ENCODE measurements at places on chromosomes 4 and X. TPM values are rescaled to one million over a fixed set of nuclear protein-coding genes. Genes with fewer than 3 reads are reported as not detected.

DNA sequence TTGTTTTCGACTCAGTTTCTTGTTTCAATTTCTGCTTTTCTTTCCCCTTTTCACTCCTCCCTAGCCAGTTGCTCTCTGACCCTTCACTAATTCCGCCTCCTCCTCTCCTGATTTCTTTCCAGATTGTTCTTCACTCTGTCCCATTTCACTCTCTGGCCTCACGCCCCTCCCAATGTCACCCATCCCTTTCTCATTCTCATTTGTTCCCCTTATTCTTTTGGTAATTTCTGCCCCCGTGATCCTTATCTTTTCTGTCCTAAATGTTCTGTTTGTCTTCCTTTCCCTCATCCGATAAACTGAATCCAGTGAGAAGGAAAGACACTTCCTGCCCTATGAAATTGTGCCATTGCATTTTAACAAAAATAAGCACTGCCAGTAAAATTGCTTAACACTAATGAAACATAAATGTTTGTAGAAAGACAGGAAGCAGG is 94.5 kb upstream of the RASGEF1B start:
- no peak for DNase-seq

- DNase-seq: no peak
These were observed 13.0 kb downstream of the CXCL13 start for GRCh38 chr4:77618383-77619241.

- DNase-seq: no peak
These were observed 91.6 kb upstream of the MAP3K15 start for GRCh38 chrX:19606902-19607301.

DNA sequence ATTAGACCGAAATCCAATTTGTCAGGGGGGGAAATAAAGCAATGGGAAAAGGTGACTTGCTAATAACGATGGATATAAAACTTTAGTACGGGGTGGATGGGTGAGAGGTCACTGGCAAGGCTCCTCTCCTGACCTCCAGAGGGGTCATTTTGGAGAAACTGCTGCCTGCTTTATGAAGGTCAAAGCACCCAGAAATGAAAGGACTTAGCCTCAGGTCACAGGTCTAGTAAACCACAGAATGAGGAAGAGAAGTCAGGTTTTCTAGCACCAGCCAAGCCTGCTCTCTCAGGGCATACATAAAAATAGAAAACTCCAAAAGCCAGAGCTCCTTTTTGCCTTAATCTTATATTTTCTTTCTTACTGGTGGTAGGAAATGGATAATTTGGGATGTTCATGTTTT is 134.2 kb downstream of the SHROOM3 start:
- DNase-seq: no peak

The SH3RF1 gene
- 13.8 TPM for total RNA-seq

- no peak for DNase-seq
These were observed 198.7 kb downstream of the TMA16 start for GRCh38 chr4:163693211-163693610.

GRCh38 chr4:47525154-47525819 is 40.2 kb downstream of the ATP10D start:
- DNase-seq: no peak

DNA sequence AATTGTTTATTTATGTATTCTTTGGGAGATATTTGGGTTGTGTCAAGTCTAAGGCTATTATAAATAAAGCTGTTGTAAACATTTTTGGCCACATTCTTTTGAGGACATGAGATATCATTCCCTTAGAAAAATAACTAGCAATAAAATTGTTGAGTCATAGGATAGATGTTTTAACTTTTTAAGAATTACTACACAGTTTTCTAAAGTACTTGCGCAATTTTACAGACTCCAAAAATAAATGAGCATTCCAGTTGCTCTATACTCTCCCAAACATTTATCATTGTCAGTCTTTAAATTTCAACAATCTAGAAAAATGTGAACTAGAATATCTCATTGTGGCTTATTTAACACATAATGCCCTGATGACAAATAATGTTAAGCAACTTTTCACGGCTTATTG is 189.1 kb upstream of the ADGRL3 start:
- no peak for DNase-seq

The CXCL8 gene
- total RNA-seq: 0.51 TPM

The MMRN1 gene
- 71.0 TPM for total RNA-seq

GRCh38 chr4:173556398-173557131 is 26.5 kb upstream of the HAND2 start:
- no peak for DNase-seq

The ARAF gene
- total RNA-seq: 52.7 TPM

DNA sequence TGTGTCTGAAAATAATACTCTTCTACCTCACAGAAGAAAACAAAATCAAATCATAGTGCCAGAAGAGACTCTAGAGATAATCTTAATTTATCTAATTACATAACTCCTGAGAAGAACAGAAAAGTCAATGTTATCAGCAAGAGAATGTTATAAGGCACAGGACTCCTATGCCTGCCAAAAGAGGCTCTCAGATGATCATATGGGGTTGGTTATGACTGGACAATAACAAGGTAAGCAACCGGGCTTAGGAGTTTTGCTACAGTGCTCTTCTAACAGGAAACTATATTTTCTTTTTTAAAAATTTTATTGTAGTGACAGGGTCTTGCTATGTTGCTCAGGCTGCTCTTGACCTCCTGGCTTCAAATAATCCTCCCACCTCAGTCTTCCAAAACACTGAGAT is 3.5 kb upstream of the C4orf17 start:
- DNase-seq: no peak

DNA sequence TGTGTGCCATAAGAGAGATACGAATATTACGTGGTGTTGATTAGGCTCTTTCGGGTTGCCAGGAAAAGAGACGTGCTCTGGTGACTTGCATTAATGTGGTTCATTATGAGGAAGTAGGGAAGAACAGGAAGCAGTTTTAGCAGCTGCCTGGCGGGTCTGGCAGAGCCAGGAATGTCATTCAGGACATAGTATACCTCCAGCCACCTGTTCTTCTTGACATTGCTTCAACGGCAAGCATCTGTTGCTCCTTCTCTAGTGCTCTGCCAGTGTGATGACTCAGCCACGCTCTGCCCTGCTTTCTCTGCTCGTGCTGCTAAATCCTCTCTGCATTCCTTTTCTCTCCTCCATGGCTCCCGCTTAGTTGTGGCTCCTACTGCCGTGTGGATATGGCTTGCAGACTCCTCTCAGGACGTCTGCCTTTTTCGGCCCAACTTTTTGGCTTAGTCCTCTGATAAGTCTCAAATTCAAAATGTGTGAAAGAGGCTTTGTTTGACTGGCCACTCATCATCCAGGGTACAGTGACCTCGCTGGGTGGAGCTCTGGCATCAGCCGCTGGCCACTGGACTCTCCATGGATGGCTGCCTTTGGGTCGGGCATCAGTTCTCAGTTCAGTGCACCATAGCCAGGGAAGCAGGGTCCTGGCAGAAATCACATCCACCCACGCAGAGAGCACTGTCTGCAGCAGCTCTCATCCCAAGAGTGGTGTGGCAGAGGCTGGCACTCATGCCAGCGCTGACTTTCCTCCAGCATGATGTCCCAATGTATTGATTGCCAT is 89.3 kb upstream of the KLF3 start:
- DNase-seq: no peak

- no peak for DNase-seq
These were observed 124.5 kb upstream of the CASK start for GRCh38 chrX:42047886-42048285.

The PPP2R2C gene
- 3.9 TPM for total RNA-seq

- no peak for DNase-seq
These were observed 137.1 kb upstream of the TBL1X start for GRCh38 chrX:9327747-9328145.

Measured in posterior vena cava (tissue), 2 donors.